ENCODE measurements at places on chromosomes 6 and 20.
A peak's percentile ranks its signal among the peaks of the same experiment; 100 is the strongest.

DNA sequence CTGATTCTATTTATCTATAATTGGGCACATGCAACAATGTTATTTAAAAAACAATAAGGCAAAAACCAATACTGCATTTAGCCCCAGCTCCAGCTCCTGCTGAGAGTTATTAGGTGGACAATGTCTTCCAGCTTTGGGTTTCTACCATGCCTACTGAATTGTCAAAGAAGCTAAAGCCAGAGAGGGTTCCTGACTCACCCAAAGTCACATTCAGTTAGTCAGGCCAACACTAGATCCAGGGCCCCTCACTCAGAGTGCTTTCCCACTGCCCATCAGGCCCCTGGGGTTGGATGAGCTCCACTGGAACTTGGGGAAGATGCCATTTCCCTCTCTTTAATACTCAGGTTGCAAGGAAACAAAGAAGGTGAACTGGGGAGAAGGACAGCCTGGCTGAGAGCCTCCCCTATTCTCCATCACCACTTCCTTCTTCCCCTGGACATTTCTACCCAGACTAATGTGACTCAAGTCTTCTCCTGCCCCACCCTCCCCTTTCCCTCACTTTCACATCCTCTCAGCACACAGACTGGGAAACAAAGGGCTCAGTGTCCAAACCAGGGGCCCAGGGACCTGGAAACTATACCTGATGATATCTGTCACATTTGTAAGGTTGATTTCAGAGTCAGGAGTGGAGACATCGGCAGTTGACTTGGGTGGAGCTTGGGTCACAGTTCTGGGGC, 6.0 kb downstream of the TREM1 start:
- no peak for DNase-seq

DNA sequence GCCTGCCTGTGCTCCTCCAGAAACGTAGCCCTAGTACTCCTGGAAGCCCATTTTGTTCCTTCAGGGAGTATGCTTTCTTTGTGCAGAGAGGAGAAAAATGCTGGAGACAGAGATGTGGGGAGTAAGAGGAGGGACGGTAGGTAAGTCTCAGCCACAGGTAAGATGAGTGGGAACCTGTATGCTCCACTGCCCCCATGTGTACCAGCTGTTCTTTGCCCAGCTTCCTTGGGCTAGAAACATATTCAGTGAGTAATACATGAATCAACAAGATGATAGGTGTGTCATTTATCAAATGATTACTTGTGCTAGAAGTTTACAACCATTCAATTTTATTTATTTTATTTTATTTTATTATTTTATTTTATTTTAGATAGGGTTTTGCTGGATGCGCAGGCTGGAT, 13.6 kb upstream of the CEP85L start:
- DNase-seq: no peak

DNA sequence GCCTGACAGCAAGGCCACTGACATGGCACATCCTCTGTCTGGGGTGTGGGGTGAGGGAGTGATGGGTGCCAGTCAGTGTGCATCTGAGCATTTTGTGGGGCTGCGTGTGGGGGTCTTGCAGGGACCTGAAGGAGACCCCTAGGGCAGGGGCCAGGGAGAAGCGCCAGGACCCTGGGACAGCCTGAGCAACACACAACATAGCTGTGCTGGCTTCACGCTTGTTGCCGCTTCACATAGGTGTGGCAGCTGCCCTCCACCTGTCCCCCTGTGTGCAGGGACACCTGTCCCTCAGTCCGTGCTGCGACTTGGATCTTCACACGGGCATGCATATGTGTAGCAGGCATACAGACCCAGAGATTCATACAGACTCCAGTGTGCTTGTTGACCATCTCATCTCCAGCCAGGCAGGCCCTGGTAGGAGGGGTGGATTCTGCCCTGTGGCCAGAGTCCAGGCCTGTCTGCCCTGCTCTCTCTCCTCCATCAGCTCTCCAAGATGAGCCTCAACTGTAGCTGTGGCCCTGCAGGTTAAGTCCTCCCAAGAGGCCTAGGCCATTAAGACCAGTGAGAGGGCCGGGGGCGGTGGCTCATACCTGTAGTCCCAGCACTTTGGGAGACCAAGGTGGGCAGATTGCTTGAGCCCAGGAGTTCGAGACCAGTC, 3.2 kb upstream of the NPBWR2 start:
- DNase-seq: peak; percentile 12

DNA sequence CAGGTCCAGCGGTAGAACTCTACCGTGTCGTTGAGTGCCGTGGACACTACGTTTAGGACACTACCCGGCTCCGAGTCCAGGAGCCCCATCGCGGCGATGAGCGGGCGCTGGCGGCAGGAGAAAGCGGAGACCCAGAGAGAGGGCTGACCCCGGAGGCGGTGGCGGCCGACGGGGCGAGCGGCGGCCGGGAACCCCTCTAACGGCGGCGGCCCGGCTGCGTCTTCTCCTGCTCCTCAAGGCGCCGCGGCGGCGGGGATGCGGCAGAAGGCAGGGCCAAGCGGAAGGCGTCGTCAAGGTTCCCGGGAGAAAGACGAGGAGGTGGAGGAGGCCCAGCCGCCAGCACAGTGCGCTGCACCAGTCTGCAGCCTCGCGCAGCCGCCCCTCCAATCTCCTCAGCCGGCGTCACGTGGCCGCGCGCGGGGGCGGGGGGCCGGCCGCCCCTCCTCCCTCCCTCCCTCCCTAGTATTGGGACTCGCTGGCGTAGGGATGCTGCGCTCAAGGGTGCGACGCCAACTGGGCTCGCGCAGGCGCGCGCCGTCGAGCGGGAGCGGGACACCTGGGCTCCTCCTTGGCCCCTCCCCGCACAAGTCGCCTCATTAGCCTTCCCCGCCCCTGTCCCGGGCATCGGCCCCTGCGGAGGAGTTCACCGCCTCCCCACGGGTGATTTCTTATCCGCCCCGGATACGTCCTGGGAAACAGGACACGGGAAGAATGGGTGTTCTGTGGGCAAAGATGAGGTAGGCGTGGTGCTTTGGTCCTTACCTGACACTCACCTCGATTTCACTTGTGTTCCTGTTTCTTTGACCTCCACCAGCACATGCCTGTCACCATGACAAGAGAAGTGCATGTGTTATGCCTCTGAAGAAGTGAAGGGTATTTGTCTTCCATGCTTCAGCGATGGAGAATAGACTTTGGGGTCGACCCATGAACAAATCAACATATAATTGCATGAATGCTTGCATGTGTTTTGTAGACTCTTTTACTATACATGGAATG, at the start of gene ELOVL4:
Gene ELOVL4, minus strand, starts transcription at position 363 of the 996 bp plus-strand sequence. Its CDS starts 274 bp downstream, at position 89.
- peak; percentile 91 for DNase-seq

DNA sequence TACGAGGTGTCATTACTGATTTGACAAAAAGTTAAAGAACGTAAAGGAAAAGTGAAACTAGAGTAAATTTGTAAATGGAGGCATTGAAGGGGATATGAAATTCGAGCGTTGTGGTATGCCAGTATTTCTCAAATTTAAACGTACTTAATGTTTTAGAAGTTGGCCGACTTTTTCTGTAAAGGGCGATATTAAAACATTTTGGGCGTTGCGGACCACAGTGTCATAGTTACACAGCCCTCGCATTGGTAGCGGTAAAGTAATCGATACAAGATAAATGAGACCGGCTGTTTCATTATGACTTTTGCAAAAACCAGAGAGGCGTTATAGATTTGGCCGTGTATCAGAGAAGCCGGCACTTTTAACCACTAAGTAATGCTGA, 39.6 kb downstream of the OR2B2 start:
- no peak for DNase-seq

DNA sequence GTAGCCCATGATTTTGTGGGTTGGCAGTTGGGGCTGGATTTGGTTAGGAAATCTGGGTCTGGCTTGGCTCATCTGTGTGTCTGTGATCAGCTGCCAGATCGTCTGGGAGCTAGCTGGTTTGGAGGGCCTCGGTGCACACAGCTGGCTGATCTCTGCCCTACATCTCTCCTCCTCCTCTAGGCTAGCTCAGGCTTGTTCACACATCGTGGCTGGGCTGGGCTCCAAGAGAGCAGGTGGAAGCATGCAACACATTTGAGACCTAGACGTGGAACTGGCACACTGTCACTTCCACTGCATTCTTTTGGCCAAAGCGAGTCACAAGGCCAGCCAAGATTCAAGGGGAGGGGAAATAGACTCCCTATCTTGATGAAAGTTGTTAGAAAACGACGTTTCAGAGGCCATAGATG, 15.9 kb downstream of the NDUFAF5 start:
- peak; percentile 90 for DNase-seq

- no peak for DNase-seq
Observed at GRCh38 chr20:41877911-41878310, 259.7 kb upstream of the CHD6 start.

GRCh38 chr6:5994234-5994998, 12.3 kb downstream of the NRN1 start:
- DNase-seq: no peak

DNA sequence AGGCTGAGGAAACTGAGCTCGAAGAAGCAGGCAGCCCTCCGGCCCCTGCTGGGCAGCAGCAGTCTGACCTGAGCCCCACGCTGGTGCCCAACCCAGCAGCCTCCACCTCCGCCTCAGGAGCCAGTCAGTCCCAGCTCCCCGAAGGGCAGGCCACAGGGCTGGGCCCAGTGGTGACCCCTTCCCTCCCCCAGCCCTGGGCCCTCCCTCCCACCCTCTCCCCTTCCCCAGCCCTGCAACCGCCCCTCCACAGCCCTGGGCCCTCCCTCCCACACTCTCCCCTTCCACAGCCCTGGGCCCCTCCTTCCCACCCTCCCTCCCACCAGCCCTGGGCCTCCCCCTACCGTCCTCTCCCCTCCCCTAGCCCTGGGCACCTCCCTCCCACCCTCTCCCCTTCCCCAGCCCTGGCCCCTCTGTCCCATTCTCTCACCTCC, 115.0 kb downstream of the TAF4 start:
- no peak for DNase-seq

DNA sequence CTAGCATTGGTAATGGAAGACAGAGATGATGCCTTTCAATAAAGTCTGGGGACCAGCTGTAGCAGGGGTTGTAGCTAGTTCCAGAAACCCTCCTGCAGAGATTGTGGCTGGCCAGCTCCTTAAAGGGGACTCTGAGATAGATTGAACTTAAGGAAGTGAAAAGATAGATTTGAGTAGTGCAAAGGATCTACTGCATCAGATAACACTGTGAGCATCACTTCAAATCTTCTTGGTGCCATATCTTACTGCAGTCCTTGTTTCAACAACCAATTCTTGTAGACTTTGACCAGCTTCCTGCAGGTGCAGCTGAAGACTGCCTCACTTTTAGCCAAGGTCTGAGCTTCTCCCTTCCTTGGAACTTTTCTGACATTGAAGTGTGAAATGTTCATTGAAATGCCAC, 14.8 kb upstream of the CEP162 start:
- no peak for DNase-seq

- no peak for DNase-seq
Observed at GRCh38 chr6:38051819-38052434, 232.4 kb downstream of the ZFAND3 start.

DNA sequence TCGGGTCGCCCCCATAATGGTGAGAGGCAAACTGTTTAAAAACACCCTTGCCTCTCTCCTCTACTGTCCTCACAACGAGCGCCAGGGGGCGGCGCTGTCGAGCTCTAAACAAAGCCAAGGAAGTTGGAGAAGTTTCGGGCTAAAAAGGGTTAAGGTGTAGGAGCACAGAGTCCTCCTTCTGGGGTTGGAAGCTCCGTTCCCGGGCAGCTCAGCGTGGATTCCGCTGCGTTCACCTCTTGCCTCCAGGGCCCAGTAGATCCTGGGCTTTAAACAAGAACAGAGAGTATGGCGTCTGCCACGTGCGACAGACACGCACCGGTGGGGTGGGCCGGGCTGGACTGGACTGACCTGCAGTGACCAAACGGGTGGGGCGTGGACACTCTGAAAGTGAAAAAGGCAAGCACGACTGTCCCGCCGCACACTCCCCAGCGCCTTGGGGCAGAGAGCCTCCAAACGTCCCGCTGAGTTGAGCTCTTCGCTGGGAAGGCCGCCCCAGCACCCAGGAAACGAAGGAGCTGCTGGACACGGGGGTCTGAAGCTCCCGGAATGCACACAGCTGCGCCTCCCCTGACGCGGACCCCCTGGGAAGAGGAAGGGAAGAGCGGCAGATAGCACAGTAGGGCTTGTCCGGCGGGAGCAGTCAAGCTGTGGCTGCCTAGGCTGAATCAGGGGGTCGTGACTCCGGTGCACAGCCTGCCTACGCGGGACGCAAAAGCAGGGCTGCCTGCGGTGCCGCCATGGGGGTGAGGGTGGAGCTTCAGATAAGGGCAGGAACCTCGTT, 1.6 kb upstream of the THBD start:
- peak; percentile 85 for DNase-seq

GRCh38 chr6:52053038-52053695, 34.2 kb downstream of the PKHD1 start:
- no peak for DNase-seq

- no peak for DNase-seq
Observed at GRCh38 chr20:40241596-40242343, 447.3 kb downstream of the MAFB start.

- no peak for DNase-seq
Observed at GRCh38 chr6:140784573-140784972, 1348.2 kb upstream of the GJE1 start.

DNA sequence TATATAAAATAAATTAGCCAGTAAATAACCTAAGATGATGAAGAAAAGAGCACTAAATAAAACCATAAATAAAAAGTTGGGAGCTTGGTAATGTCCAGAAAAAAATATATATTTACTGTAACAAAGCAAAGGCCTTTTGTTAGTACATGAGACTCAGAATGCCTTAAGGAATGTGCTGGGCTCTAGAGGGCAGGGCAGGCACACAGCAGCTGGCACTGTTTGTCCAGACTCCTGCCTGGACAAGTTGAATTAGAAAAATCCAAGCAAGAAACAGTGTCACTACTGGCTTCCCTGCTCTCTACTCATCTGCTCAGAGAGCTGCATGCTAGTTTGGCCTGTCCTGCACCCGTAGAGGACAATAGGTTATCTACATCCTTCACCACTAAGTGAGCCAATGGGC, 8.8 kb downstream of the DEFB129 start:
- DNase-seq: peak; percentile 24

DNA sequence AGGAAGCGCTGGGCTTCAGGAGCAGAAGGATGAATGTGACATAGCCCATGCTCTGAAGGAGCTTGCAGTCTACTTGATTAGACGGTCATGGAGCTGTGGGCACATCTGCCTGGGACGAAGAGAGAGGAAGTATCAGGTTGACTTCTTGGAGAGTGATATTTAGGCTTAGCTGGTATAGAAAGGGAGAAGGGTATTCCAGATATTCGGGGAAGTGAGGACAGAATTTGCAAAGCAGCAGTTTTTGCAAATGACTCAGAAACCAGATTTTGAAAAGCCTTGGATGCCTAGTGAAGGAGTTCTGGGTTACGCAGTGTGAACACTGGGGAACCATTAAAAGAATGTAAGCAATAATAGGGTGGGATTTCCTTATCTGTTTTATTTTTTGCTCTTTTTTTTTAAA, 60.7 kb downstream of the EYA4 start:
- no peak for DNase-seq

- no peak for DNase-seq
Observed at GRCh38 chr20:43776691-43777090, 49.9 kb upstream of the GTSF1L start.

All from right hindlimb (tissue), 1 donor.